Right renal cortex interstitium (tissue), 3 donors: ENCODE measurements at places on chromosomes 16 and 17. TPM values are rescaled to one million over a fixed set of nuclear protein-coding genes. Genes with fewer than 3 reads are reported as not detected.

DNA sequence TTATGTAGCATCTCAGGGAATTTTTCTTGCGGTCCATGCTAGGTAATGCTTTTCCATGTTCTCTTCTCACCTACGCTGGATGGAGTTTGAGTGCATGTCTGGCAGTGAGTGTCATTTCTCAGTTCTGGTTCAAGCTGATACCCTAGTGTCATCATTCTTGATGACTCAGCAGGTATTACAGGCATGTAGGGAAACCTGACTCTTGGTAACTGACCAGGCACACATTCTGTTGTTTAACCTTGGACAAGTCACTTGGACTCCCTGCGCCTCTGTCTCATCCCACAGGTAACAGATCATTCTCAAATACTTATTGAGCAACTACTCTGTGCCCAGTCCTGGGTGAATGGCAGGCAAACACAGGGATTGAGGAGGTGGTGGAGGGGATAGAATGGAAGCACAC lies 6.8 kb upstream of the RBFOX1 start:
- no peak for DNase-seq

DNA sequence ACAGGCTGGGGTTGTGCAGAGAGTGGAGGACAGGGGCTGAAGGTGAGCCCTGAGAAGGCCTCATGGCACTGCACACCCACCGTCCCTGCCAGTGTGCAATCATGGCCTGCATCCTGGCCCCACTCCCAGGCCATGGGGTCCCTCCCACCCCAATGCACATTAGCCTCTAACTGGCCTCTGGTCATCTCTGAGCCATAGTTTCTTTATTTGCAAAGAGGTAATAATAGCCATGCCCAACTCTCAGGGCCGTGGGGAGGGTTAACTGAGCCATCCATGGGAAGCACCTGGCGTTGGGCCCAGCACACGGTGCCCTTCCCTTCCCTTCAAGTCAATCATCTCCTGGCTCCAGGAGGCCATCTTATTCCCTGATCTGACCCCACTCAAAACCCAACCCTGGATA lies 10.8 kb upstream of the ITGA3 start:
- no peak for DNase-seq

The B4GALNT2 gene
- polyA plus RNA-seq: 0.50 TPM

- DNase-seq: no peak
Measured at GRCh38 chr17:77836557-77837041, 121.9 kb upstream of the TNRC6C start.

DNA sequence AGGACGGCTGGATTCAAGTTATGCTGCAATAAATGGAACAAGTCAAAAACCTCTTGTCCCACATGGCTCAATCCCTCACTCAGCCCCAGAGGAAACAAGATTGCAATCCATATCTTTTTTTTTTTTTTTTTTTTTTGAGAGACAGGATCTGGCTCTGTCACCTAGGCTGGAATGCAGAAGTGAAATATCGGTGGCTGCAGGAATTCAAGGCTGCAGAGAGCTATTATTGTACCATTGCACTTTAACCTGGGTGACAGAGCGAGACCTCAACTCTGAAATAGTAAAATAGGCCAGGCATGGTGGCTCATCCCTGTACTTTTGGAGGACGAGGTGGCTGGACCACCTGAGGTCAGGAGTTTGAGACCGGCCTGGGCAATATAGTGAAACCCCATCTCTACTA lies 2.7 kb upstream of the PDE6G start:
- DNase-seq: no peak
